D341Med (cell line): ENCODE measurements at places on chromosomes 2 and 18.

DNA sequence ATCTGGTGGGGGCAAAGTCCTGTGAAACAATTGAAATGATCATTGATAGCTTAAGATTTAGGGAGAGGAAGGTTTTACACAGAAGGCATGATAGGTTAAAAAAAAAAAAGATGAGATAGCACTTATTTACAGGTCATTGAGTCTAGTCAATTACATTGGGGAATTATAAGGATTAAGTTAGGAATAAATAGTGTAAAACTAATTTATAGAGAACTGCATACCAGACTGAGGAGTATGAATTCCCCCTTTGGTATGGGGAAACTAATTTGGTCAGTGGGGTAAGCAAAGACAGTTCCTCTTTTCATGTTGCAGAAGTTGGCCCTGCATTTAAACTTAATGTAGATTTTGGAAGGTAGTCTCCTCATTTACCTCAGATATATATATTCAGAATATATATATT is 10.8 kb downstream of the GLS start:
- DNase-seq, result no peak

- no peak for DNase-seq
Measured at GRCh38 chr2:29946505-29946904, 25.1 kb upstream of the ALK start.

DNA sequence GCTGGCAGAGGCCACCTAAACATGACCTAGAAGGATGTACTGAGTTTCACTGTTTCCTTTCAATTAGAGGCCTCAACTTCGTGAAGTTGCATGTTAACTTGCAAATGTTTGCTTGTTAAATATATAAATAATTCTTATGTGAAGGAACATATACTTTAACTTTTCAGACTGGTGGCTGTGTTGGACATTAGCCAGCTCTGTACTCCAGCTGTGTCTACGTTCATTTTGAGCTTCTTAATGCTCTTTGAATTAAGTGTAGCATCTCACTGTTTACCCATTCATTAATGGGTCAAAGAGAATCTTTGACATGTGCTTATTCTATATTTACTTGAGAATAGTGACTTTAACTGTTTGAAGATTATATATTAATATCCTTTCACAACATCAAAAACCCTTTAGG is 823.2 kb upstream of the ID2 start:
- DNase-seq, result no peak

DNA sequence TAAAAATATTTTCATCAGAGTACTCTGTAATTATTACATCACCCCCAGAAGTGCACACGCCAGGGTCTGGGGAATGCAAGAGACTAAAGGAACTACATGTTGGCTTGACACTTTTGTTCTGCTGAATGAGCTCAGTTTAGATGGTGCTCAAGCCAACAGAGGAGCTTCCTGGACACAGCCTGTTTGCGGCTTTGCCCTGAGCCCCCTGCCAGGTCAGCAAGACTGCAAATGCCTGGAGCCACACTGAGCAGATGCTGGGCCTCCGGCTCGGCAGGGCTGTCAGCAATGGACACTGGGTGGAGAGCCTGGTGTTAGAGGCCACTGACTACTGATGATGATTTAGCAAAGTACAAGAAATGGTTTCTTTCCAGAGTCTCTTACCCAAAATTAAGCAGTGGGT is 31.9 kb downstream of the PTPN18 start:
- DNase-seq, result no peak

GRCh38 chr2:137051778-137052398 is 286.5 kb downstream of the THSD7B start:
- no peak for DNase-seq

DNA sequence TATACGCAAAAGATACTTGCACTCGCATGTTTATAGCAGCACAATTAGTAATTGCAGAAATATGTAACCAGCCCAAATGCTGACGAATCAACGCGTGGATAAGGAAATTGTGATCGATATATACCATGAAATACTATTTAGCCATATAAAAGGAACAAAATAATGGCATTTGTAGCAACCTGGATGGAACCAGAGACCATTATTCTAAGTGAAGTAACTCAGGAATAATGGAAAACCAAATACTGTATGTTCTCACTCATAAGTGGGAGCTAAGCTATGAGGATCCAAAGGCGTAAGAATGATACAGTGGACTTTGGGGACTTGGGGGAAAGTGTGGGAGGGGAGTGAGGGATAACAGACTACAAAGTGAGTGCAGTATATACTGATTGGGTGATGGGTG is 1008.0 kb upstream of the CRIM1 start:
- no peak for DNase-seq

GRCh38 chr2:192827735-192828134 is 633.0 kb upstream of the TMEFF2 start:
- DNase-seq, result no peak

GRCh38 chr2:25343187-25343825 is 1.6 kb upstream of the DNMT3A start:
- no peak for DNase-seq

DNA sequence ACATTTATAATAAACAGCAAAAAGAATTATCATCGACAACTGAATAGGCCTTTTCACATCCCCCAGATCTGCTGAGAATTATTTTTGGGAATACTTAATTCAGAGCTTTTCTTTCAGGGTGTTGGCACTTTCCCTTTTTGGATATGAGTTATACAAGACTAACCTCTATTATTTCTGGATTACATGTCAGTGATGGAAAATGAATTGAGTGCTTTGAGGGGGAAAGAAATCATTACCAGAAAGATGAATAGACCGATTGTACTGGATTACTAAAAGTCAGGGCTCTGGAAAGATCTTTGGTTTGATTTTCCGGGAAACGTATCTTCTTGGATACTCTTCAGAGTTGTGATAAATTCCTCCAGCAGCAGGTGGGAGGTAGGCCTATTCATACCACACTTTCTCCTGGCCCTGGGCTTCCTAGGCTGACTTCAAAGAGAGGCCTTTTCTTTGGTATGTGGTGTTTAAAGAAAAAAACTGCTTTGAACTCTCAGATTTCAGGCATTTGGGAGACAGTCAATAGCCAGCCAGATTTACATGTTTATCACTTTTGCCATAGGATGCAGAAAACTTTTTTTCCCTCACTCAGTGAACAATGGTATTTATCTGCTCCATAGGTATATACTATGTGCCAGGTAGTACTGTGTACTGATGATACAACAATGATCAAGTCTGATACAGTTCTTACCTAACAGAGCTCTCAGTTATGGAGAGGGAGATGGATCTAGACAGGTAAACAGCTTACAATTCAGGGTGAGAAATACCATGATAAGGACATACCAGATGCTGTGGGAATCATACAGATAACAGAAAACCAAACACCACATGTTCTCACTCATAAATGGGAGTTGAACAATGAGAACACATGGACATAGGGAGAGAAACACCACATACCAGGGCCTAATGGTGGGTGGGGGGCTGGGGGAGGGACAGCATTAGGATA is 63.3 kb upstream of the ACTR3 start:
- no peak for DNase-seq

GRCh38 chr2:190781604-190782198 is 98.9 kb upstream of the GLS start:
- DNase-seq, result peak; percentile 64

DNA sequence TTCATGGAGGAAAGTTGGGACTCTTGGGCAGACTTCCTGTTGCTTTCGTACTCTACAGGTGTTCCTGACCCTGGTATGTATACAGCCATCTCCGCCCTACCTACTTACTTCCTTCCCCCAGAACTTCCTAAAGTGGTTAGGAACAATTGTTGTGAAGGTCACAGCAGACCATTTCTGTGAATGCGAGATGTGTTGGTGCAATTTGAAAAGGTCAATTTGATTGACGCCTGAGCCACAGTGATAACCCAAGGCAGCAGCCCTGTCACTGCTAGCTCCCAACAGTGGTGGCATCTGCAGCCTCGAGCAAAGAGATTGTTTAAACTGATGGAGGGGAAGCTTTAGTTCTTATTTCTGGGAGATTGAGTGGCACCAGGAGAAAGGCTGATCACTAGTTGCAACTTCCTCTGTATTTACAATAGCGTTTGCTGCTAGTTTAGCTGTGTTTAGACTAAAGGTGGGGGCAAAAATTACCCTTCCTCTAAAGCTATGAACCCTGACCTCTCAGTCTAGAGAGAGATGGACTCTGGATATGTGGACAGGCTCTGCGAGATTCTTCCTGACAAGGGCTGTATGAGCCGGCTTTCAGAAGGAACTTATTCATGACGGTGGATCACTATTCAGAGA is 78.3 kb upstream of the MAP4K3 start:
- DNase-seq, result no peak

DNA sequence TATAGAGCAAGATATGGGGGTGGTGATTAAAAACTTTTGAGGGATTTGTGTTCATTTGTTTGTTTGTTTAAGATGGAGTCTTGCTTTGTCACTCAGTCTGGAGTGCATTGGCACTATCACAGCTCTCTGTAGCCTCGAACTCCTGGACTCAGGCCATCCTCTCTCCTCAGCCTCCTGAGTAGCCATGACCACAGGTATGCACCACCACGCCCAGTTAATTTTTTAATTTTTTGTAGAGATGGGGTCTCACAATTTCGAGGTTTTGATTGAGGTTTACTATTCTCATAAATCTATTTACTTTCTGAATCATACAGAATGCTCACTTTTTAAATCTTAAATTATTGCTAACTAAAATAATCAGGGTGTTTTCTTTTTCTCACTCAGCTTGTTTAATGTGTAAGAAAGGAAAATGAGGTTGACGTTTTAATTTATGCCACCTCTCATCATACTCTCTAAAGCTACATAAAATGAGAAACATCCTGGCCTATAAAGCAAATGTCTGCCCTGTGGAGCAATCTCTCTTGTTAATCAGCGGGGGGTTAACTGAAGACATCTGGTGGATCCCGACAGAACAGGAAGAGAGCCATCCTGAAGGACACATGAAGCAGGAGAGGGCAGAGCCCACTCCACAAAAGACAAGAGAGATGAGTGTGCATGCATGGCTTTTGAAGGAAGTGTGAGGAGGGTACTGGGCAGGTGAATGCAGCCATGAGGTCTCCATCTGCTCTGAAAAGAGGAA is 589.1 kb upstream of the SLC8A1 start:
- DNase-seq, result no peak

- DNase-seq, result no peak
Measured at GRCh38 chr2:149906886-149907285, 319.3 kb upstream of the MMADHC start.

GRCh38 chr2:134952608-134953007 is 34.0 kb downstream of the CCNT2 start:
- no peak for DNase-seq

DNA sequence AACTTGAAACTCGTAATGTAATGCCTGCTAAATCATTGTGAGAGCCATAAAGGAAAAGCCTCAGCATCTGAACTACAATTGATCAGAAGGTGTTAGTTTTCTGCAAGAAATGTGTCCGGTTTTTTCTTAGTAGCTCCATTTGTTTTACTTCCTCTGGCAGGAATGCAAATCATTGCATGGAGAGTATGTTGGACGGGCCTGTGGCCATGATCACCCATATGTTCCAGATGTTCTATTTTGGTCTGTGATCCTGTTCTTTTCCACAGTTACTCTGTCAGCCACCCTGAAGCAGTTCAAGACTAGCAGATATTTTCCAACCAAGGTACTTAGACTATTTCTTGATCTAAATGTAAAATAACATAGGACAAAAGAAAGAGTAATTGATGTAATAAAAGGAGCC is 126.6 kb downstream of the DPP4 start:
- no peak for DNase-seq

DNA sequence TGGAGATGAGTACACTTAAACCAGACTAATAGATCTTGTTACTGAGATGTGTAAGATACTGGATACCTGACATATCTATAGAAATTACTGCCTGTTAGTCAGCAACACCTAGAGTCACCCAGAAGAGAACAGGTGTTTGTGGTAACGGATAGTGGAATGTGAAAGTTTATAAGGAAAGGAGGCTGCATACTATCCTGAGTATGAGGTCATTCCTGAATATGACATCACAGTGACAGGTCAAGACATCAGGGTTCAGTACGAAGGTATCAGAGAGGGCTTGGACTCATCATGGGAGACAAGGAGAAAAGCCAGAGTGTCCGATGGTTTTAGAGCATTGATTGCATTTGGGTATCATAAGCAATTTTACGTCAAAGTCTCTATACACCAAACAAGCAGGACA is 55.3 kb downstream of the ABCA12 start:
- no peak for DNase-seq

- DNase-seq, result no peak
Measured at GRCh38 chr2:186379052-186379451, 107.0 kb upstream of the ZC3H15 start.

DNA sequence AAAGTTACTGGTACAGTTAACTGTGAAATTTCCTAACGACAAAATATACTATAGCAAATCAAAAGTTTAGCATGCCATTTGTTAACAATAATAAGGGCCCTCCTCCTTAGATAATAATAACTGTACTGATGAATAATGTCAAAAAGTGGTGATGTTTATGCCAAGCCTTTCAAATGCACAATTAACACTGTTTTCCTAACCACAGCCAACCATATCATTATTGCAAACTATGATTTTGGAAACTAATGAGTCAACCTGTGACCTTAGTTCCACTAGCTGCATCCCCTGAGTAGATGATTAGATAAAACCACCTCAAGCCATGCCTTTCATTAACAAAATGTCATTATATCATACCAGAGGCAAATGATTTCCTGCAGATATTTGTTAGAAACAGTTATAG is 25.1 kb upstream of the GPR75 start:
- DNase-seq, result no peak

GRCh38 chr18:24734058-24734457 is 273.6 kb downstream of the HRH4 start:
- DNase-seq, result peak; percentile 75

GRCh38 chr2:239689985-239690384 is 289.2 kb upstream of the HDAC4 start:
- no peak for DNase-seq

DNA sequence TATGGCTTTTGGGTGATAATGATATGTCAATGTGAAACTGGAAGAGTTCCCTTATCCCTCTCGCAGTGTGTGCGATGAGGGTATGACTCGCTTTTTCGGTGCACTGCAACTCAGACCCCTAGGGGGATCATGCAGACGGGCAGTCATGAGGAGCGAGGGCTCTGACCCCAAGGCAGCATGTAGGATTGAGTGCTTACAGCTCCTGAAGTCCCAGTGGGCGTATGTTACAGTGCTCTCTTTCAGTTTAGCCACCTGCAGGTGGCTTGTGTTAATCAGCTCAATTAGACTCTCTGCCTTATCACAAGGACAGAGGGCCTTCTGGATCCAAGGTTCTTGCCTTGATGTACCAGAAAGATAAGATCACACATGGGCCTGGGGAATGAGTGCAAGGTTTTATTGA is 1269.9 kb upstream of the GYPC start:
- DNase-seq, result no peak

- DNase-seq, result no peak
Measured at GRCh38 chr2:106719222-106719621, 166.7 kb downstream of the ST6GAL2 start.

DNA sequence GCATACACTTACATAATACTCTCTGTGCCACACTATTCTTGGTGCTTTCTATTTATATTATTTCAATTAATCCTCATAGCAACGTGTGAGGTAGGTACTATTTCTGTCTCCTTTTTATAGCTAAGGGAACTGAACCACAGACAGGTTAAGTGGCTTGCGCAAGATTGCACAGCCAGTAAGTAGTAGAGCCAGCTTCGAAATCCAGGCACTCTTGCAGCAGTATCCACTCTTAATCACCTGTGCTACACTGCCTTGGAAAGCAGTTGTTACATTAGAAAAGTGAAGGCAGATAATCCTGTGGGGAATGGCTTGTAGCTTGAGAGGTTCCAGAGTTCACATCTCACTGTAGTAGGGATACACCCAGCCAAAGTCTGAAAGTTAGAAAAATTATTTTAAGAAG is 198.3 kb downstream of the LDLRAD4 start:
- DNase-seq, result no peak
